H7 (cell line): ENCODE measurements at places on chromosomes 1 and 21.

DNA sequence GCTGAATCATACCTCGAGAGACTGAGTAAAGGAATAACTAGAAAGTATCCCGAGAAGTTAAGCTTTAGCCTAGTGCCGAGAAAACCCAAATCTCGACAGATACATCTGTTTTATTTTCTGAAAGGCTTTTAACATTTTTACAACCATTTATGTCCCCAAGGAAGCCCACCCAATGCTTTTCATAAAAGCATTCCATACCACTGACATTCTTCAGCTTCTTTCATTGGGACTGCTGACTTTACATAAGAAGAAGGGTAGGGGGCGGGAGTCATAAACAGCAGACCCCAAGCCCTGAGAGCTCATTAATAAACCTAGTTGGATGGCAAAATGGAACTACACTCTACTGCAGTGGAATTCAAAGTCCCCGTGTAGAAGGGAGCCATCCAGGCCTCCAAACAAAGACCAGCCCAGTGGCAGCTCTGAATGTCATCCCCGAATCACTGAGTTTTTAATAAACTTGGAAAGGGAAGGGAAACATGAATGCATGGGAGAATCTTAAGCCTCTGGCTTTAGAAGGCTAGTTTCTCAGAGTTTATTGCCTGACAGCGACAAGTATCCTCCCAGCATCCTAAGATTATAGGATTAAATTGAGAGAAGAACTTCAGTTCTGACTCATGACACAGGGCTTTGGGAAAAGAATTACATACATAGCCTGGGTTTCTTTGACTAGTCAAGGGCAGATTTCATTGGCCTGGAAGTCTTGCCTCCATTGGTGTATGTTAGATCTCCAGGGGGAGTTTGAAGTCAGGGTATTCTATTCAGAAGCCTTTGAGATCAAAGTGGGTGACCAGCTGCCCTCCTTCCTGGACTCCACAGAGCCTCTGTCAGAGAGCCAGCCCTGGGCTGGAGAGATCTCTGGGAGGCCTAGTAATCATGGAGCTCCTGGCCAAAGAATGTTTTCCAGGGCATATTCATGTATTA, 3.7 kb downstream of the ATF3 start:
- DNase-seq: no peak

DNA sequence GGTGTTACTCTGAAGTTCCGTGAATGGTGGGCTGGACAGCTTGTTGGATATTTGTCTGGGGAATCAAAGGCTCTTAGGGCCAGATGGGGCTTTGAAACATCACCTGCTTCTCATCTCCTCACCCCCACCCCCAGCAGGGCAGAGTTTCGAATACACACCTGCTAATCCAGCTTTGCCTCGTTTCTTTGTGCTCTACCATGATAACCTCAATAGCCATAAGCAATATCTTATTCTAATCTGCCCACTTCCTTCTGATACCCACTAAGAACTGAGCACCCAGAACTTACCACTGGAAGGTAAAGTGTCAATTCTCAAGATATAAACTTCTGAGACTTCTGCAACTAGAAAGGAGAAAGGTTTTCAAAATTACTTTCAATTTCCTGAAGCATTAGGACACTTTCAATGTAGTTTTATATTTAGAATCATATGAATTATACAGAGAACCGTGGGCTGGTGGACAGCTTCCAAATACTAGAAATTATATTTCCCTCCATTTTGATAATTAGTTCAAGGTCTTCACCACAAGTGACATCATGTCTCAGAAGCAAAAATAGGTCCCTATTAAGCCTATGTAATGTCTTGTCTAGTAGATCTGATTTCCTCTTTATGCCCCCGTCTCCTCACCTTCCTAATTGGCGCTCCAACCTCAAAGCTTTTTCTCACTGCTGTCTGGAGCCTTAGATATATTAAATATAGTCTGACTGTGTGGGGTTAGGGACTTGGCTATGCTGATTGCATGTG, 64.4 kb upstream of the NEK2 start:
- no peak for DNase-seq

- DNase-seq: no peak
Observed at GRCh38 chr1:84836145-84836544, 56.9 kb downstream of the LPAR3 start.

DNA sequence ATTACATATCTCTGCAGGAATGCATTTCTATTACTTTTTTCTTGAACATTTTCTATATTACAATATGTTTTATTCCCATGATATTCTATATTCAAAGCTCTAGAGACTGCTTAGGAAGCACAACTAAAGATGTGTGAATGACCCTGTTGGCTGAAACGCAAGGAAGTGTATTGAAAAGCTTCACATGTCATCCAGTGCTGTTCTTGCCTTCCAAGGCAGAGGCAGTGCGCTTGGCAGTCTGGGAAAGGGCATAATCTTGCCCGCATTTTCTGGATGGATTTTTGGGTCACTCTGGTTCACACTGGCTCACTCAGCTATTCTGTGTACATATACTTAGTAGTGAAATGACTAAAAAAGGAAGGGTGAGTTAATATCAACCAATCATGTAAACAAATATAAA, 262.4 kb downstream of the PTPRC start:
- DNase-seq: no peak

DNA sequence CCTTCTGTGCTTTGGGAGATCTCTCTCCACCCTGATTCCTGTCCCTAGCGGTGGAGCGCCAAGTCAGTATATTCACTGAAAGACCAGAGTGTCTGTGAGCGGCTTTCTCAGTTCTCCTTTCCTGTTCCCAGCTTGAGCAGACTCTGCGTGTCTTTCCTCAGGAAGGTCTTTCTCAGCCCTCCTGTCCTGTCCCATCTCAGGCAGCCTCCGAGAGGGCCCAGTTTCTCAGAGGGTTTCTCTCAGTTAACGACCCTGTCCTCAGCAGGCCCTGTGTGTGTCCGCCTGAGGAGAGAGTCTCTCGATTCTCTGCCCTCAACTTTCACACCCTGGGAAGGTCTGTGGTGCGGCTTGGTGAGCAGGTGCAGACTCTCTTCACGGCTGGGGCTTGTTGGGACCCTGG, 34.0 kb upstream of the CHIT1 start:
- DNase-seq: no peak

DNA sequence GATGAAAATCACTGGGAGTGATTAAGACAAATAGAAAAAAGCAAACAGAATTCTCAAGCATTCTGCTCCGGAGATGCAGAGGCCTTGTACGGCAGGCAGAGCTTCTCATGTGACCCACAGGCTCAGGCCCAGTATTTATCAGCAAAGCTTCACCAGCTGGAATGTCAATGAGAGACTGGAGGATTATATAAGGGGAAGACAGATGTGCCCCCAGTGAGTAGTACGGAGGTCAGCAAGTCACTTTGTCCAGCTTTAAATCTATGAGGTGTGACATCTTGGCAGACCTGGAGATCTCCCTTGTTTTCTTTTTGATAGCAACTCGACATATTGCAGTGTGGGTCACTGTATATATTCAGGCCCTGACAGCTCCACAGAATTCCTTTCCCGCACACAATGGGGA, 106.8 kb downstream of the HHIPL2 start:
- DNase-seq: no peak

- DNase-seq: no peak
Observed at GRCh38 chr1:17301767-17302166, 6.2 kb upstream of the PADI4 start.

- DNase-seq: peak; percentile 6
Observed at GRCh38 chr1:237736372-237737029, 154.2 kb downstream of the ZP4 start.

DNA sequence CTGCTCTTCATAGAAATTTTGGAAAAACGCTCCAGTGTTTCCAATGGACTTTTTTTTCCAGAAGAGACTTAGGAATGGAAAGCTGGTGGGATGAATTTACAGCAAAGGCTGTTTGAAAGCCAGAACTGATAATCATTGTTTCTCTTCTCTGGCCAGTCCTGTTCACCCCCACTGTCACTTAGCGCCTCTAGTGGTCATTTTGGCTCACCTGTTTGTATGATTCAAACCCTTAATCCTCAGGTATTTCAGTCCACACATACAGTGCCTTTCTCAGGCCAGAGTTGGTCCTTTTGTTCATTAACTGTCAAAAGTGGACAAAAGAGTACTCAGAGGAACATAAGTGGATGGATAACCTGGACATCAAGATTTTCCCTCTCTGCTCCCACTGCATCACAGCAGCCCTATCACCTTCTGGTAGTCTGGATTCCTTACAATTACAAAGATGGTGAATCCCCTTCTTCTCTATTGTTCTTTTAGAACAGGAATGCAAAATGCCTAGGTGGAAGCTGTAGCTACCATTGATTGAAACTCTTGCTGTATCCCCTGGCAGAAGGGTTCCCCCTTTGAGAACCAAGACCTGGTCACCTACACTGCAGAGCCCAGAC, 177.6 kb upstream of the OLFM3 start:
- no peak for DNase-seq

DNA sequence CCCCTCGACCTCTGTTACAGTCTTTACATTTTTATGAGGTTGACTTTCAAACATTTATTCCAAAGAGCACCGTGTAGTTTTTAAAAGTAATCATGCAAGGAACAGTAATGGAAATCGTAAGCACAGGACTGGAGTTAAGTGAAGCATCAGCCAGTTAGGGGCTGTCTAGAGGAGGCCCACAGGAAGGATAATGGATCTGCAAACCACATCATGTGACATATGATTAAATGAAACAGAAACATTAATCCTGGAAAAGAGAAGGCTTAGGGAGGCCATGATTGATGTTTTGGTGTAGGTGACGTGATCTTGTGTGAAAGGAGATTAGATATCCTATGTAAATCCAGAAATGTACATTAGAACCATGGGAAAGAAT, 25.0 kb downstream of the RGS7 start:
- no peak for DNase-seq

- no peak for DNase-seq
Observed at GRCh38 chr1:69433073-69433472, 134.6 kb upstream of the LRRC7 start.

DNA sequence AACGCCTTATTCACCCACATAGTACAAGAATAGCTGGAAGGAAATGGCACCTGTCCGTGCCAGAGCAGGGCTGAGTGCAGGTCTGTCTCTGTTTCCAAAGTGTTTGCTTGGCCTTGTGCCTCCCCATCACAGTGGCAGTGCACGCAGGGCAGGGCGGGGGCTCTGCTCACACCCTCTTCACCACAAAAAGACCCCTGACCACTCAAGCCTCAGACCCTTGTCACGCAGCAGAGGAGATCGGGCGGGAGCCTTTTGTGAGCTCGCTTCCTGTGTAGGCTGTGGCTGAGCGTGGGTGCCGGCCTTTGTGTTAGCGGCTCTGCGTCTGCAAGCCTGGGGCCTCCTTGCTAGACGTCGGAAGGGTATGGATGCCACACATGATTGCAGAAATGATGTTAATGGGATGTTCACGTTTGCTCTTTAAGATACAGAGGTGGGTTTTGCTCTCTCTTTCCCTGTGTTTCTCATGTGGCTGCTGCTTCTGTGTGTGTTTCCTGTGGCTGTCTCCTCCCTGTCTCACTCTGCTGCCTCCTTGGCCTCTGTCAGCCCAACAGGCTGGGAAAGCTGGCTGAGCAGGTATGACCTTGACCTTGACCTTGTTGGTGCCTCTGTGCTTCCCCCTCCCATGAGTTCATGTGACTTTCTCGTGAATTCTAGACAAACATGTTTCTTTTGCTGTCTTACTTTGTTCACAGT, 45.4 kb downstream of the S100B start:
- peak; percentile 40 for DNase-seq

DNA sequence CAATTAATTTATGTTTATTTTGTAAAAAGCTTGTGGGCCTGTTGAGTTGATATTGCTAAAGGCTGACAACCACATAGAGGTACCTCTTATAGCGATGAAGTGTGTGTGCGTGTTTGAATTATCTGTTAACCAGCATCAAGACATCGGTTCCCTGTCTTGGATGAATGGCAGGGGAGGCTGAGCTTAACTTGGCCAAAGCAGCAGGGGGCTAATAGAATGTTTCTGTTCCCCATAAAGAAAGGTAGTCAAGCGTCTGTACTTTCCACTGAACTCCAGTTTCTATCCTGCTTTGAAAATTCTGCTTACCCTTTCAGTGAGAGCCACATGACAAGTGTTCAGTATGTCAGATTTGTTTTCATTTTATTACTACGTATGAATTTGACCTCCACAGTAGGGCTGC, 63.0 kb downstream of the ROR1 start:
- no peak for DNase-seq

DNA sequence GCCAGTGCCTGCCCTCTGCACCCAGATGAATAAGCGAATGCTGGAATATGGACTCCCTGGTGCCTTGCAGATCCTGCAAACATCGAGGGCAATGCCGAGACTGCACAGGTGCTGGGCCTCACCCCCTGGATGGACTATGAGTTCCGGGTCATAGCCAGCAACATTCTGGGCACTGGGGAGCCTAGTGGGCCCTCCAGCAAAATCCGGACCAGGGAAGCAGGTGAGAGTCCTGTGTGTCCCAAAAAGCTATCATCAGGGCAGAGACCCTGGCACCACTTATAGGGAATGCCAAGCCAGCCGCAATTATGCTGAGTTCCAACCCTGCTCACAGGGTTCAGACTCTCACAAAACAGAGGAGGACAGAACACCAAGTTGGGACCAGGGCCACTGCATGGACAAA, 17.2 kb downstream of the TMEM81 start:
- no peak for DNase-seq

- DNase-seq: no peak
Observed at GRCh38 chr1:193060115-193060403, 647 bp downstream of the RO60 start.

GRCh38 chr1:182193908-182194550, 132.5 kb upstream of the ZNF648 start:
- no peak for DNase-seq

DNA sequence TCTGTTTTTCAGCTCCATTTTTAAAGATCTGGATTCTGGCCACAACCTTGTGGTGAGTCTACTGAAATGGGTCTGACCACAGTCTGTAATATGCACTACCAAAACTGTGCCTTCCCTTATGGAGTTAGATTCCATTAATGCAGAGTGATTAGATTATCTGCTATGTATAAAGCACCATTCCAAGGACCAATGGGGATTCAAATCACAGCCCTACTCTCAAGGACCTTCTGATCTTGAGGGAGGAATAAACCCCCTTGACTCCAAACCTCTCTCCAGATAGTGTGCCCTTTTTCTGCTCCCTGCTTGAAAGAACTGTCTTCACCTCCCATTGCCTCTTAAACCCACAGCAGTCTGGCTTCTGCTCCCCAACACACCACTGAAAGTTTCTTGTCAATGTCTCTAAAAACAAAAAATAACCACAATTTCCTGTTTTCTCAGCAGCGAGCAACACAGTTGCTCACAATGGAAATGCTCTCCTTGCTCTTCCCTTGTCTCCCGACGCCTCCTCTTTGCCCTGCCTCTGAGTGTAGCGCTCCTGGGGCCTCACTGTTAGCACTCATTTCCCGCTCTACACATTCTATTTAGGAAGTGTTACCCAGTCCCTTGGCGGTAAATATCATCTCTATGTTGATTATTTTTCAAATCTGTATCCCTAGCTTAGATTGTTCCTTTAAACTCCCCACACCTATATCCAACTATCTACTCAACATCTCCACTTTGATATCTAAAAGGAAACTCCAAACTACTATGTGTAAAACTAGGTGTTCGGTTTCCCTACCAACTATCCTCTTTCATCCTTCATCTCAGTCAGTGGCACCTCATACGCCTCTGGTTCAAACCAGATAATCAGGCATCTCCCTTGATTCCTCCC, 13.6 kb downstream of the PCNX2 start:
- no peak for DNase-seq
